ENCODE measurements at places on chromosomes 3 and 15. TPM values are rescaled to one million over a fixed set of nuclear protein-coding genes. Genes with fewer than 3 reads are reported as not detected.

- DNase-seq: no peak
These were observed 41.2 kb downstream of the KLF15 start for GRCh38 chr3:126316031-126316461.

GRCh38 chr3:46097691-46098241 is 70.5 kb upstream of the XCR1 start:
- DNase-seq: peak; percentile 74

DNA sequence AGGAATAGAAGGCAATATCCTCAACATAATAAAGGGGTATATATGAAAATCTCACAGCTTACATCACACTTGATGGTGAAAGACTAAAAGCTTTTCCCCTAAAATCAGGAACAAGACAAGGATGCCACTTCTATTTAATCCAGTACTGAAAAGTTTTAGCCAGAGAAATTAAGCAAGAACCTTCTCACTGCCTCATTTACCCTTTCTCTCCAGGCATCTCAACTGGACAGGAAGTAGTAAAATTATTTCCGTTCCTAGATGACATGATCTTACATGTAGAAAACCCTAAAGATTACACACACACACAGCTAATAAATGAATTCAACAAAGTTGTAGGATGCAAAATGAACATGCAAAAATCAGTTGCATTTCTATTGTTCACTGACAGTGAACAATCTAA is 11.2 kb downstream of the SCAP start:
- no peak for DNase-seq

- no peak for DNase-seq
These were observed 22.0 kb downstream of the RGMA start for GRCh38 chr15:93066834-93067648.

- no peak for DNase-seq
These were observed 42.5 kb downstream of the SCN10A start for GRCh38 chr3:38773528-38773927.

The P2RY14 gene
- 0.17 TPM for total RNA-seq

The ADCY5 gene
- total RNA-seq: not detected

The BFSP2 gene
- not detected for total RNA-seq

The IMPG2 gene
- 0.12 TPM for total RNA-seq
